Astrocyte of the spinal cord (primary cell): ENCODE measurements at places on chromosomes 11 and 22.
A peak's percentile ranks its signal among the peaks of the same experiment; 100 is the strongest.

DNA sequence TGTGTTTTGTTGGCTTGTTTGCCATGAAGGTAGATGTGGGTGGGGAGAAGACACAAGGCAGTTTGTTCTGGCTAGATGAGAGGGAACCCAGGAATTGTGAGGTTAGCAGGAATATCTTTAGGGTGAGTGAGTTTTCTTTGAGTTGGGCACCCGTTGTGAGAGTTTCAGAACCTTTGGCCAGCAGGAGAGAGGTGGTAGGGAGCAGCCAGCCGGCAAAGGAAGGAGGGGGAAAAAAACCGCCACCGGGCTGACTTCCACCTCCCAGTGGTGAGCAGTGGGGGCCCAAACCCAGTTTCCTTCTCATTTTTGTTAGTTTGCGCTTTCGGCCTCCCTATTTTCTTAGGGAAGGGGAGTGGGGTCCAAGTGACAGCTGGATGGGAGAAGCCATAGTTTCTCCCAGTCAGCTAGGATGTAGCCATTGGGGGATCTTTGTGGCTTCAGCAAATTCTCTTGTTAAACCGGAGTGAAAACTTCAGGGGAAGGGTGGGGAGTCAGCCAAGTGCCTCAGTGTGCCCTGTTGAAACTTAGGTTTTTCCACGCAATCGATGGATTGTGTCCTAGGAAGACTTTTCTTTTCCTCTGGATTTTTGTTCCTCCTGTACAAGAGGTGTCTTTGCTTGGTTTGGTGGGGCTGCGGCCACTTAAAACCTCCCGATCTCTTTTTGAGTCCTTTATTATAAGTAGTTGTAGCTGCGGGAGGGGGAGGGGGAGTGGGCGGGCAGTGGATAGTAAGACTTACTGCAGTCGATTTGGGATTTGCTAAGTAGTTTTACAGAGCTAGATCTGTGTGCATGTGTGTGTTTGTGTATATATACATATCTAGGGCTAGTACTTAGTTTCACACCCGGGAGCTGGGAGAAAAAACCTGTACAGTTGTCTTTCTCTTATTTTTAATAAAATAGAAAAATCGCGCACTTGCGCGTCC, 1.1 kb upstream of the GCAT start:
- peak; percentile 57 for DNase-seq

DNA sequence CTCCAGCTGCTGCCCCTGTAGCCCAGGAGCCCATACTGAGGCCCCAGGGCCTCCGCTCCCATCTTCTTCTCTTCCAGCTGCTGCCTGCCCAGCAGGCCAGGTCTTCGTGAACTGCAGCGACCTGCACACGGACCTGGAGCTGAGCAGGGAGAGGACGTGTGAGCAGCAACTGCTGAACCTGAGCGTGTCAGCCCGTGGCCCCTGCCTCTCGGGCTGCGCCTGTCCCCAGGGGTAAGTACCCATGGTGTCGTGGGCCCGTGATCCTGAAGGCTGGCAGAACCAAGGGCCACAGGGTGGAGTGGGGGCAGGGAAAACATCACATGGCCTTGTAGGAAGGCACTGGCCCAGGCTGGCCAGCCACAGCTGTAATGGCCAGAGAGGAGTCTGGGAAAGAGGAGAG, 31.2 kb downstream of the OTOG start:
- no peak for DNase-seq

- peak; percentile 82 for DNase-seq
Measured at GRCh38 chr11:6572215-6572614, 31.2 kb downstream of the RRP8 start.

DNA sequence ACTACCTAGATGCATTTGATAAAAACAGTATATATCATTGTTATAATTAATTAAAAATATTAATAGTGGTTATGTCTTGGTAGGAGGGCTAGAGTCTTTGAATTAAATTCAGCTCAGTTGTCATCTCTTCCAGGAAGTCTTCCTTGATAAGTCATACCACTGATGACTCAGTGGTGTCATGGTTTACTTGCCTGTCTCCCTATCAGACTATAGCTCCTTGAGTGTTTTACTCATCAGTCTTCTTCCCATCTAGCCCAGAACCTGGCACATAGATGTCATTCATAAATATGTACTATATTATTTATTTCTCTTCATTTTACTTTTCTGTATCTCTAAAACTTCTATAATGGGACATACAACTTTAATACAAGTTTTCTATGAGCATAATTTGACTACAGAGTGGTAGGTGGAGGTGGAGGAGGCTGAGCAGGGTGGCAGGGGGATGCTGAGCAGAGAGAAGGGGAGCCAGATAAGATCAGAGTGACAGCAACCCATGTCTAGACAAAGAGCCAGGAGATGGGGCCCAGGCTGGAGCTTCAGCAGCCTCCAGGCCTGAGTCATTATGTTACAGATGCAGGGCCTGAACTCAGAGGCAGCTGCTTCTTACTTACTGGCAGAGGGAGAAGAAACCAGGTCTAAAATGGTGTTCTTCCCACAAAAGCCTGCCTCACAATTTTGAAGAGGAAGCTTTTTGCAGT, 82.3 kb upstream of the PHOX2A start:
- peak; percentile 39 for DNase-seq

GRCh38 chr22:44046485-44047141, 22.5 kb downstream of the PARVB start:
- DNase-seq: no peak

- DNase-seq: no peak
Measured at GRCh38 chr11:119727523-119728151, 1.4 kb downstream of the NECTIN1 start.

- no peak for DNase-seq
Measured at GRCh38 chr11:85811624-85812023, 683 bp upstream of the SYTL2 start.

GRCh38 chr11:131938351-131938751, 567.9 kb downstream of the NTM start:
- no peak for DNase-seq

GRCh38 chr11:31959716-31960115, 131.2 kb upstream of the RCN1 start:
- peak; percentile 25 for DNase-seq

GRCh38 chr11:111918390-111919256, at the start of gene C11orf52:
Gene C11orf52, plus strand, starts transcription at chr11:111918913. Its CDS starts 60 bp downstream, at chr11:111918973.
- peak; percentile 56 for DNase-seq

- no peak for DNase-seq
Measured at GRCh38 chr11:118010738-118011461, 24.7 kb downstream of the IL10RA start.

DNA sequence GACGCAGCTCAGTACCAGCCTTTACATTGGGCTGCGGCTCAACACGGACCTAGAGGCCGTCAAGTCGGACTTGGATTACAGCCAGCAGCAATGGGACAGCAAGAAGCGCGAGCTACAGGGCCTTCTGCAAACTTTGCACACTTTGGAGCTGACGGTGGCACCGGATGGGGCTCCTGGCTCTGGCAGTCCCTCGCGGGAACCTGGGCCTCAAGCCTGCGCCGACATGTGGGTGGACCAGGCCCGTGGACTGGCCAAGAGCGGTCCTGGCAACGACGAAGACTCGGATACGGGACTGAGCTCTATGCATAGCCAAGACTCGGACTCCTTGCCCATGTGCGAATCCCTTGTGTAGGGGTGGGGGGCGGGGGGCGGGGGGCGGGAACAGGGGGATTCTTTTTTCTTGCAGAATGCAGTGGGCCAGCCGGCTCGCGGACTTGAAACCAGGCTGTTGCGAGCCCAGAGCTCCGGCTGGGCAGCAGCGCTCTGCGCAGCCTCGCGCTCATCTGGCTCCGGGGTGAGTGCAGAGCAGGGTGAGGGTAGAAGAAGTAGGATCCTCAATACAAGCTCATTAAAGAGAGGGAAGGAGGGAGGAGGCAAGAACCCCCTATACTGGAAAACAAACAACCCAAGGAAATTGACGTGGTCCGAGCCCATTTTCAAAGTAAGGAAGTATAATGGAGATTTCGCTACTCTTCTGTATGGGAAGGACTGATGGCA, 1.8 kb downstream of the RASSF10 start:
- DNase-seq: no peak
